Activated CD8-positive, alpha-beta T cell treated with anti-CD3 and anti-CD28 coated beads for 36 hours (primary cell): ENCODE measurements at places on chromosomes 16 and 17.

DNA sequence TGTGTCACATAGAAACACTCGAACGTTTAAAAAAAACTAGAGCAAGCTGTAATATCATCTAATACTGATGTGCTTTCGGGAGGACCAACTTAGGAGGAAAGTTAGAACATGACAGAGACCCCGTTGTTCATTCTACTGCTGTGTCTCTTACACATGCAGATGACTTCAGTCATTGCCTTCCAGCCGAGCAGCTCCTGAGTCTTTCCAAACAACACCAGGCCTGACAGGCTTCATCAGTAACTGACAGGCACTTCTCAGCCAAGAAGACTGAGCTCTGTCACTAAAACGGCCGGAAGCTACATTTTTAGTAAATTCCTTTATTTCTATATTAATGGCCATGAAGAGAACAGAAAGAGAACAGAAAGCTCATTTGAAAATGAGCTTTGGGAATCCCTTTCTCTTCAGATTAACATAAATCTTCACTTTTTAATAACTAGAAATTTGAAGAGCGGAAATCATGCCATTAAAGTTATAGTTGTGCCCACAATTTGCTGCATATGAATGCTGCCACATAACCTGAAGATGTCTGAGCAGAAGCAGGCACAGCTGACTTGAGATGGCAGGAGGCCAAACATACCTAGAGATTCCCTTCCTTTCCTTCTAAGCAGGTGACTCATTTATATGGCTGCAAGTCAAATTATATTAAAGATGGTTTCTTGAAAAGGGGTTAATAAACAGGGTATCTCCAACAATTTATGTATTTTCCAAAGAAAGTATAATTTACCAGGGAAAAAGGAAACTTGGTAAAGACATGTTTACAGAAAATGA is 148.9 kb downstream of the ITFG1 start:
- no peak for DNase-seq

GRCh38 chr17:56863974-56864373 is 30.0 kb downstream of the DGKE start:
- no peak for DNase-seq

GRCh38 chr17:80124351-80124981 is 22.5 kb downstream of the EIF4A3 start:
- DNase-seq, result no peak

- no peak for DNase-seq
These were observed 451.1 kb downstream of the HS3ST3B1 start for GRCh38 chr17:14752011-14752410.

DNA sequence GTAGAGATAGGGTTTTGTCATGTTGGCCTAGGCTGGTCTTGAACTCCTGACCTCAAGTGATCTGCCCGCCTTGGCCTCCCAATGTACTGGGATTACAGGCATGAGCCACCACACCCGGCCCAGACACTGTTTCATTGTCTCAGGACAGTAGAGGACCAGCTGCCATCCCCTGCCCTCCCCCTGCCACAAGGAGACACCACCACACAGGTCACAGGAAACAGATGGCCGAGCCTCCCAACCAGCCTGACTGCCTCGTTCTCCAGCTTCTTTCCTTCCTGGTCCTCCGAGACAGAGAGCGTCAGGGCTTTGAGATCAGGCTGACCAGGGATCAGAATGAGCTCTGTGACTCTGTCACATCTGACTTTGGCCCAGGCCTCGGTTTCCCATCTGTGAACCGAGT is 20.8 kb upstream of the RNPS1 start:
- DNase-seq, result no peak

DNA sequence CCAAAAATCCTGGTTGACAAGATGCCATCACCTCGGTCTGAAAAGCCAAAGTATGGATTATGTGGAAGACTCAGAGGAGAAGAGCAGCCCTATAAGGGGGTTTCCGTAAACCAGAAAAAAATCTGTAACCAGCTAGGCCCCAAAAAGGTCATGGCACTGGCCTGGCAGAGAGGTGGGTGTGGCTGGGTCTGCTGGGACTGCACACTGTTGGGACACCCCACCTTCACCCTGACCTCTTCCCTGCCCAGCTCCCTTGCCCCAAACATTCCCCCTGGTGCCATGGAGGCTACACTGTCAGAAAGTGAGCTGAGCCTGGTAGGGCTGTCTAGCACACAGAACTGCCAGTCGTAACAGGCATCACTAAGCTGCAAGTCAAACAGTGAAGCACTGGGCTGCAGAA is 6.5 kb downstream of the SLC47A2 start:
- no peak for DNase-seq

DNA sequence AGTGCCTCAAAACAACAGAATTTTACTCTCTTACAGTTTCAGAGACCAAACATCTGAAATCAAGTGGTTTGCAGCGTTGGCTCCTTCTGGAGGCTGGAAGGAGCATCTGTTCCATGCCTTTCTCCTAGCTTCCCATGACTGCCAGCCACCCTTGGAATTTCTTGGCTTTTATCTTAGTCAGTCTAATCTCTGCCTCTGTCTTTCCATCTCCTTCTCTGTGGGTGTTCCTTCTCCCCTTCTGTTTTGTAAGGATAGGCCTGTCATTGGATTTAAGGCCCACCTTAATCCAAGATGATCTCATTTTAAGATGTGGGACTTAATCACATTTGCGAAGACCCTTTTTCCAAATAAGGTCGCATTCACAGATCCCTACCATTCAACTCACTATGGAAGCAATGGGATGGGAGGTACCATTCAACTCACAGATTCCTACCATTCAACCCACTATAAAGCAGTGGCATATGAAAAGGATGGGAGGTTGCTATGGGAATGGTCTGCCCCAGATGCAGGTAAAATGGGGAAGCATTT is 321.8 kb downstream of the WWOX start:
- DNase-seq, result no peak

DNA sequence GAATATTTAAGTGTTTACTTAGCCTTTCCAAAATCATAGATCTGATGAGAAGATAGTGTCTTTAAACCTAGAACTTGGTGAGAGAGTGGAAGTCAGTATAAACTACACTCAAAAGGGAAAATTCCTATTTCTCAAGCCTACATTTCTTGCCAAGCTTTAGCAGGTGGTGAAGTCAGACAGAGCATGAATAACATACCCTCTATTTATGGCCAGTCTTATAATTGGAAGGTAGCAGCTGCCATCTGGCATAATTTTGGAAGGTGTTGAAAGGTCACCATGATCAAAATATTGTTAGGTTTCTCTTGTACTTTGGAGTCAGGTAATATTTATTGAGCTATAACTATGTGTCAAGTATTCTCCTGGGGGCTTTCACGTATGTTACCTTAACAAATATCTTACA is 729.3 kb upstream of the KIF2B start:
- DNase-seq, result no peak

- no peak for DNase-seq
These were observed 69.3 kb downstream of the MYO1D start for GRCh38 chr17:32807577-32807976.

DNA sequence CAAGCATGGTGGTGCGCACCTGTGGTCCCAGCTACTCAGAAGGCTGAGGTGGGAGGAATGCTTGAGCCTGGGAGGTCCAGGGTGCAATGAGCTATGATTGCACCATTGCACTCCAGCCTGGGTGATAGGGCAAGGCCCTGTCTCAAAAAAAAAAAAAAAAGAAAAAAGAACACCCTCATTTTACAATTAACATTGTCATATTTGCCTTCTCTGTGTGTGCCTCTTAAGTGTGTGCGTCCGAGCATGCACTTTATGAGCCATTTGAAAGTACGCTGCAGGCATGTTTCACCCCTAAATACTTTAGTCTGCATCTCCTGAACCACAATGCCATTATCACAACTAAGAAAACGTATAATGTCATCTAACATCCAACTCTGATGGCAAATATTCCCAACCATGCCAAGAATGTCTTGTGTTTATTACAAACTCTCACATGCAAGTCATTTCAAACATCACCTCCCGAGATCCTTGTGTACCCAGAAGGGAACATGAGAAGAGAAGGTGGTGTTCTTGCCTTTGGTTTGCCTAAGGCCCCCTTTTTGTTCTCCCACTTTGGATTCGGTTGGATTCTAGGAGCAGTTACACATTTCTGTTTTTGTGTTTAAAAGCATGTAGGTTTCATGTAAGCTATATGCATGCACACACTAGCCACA is 38.0 kb downstream of the CDH1 start:
- DNase-seq, result no peak

GRCh38 chr17:55242476-55242875 is 22.3 kb upstream of the HLF start:
- no peak for DNase-seq

- DNase-seq, result no peak
These were observed 48.7 kb downstream of the GSG1L start for GRCh38 chr16:28014851-28015250.

- DNase-seq, result no peak
These were observed 36.8 kb upstream of the DYNLL2 start for GRCh38 chr17:58046239-58047094.

GRCh38 chr17:80099291-80100034 is 1.9 kb upstream of the GAA start:
- no peak for DNase-seq

DNA sequence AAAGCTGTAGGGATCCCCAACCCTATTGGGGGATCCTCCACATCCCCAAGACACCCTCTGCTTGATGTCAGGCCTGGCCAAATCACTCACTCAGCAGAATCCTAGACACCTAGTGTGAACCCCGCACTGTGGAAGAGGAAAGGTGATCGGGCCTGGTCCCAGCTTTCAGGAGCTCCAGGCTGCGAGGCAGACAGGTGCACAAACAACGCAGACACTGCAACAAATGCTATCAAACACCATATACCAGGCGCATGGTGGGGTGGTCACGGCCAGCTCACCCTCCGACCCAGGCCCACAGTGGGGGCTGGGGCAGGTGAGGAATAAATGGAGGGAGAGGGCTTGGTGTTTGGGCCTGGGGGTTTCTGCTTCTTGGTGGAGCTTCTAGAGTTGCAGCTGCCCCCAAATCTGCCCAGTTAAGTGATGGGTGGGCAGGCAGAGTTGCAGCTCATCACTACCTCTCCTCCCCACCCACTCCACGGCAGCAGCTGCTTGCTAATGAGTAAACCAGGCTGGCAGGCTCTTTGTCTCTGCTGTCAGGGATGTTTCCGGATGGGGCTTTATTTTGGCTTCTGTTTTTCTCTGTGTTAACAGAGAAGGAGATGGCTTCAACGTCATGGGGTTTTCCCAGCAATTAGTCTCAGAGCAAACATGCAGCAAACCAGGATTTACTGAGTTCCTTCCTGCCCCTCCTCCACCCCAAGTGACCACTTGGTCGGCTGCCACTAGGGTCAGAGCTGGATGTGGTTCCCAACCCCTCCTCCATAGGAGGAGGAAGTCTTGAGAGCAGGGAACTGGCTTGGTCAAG is 46.6 kb downstream of the PECAM1 start:
- DNase-seq, result peak; percentile 41

GRCh38 chr16:35102780-35103403 is 1643.5 kb downstream of the TP53TG3F start:
- DNase-seq, result peak; percentile 16

DNA sequence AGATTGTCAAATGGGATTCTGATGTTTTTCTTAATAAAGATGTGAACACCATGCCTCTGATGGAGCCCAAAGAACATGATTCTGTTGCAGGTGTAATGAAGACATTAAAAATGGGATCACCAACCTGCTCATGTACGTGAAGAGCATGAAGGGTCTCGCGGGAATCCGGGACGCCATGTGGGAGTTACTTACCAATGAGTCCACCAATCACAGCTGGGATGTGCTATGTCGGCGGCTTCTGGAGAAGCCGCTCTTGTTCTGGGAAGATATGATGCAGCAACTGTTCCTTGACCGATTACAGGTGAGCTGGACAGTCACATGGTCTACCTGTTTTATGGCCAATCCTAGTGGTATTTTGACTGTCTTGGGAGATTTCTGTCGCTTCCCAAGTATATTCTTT is 7.6 kb downstream of the COG1 start:
- DNase-seq, result no peak

DNA sequence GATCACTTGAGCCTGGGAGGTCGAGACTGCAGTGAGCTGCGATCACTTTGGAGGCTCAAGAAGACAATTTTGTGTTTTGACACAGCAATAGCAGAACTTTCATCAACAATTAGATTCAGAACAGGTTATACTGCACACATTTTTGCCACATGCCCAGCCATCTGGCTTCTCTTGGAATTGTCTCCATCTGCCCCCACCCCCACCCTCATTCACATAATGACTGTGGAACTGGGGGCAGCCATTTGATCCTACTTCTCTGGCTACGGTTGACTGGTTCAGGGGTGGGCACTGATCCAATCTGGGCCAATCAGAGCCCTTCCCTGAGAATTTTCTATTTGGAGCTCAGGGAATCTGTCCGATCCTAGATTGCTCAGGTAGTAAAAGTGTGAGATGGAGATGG is 14.0 kb downstream of the TMEM92 start:
- DNase-seq, result no peak

GRCh38 chr16:57348327-57348726 is 10.3 kb upstream of the CCL22 start:
- DNase-seq, result no peak

DNA sequence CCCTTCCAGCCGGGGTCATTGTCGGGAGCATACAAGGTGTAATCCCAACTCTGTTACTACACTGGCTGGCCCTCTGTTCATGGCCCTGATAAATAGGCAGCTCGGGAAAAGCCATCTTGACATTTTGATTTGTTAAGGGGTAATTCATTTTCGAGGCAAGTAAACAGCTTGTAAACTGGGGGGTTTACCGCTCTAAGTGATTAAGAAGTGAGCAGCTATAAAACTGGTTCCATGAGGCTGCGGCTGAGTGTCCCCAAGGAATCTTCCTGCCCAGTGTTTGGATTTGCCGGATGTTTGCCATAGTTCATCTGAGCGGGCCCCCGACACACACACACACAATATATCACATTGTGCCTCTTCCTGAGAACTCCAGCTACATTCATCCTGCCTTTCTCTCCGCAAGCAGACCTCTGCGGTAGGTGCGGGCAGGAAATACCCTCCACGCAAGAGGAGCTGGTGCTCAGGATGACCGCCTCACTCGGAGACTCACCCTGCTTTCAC is 92.2 kb downstream of the SOCS1 start:
- DNase-seq, result no peak

- DNase-seq, result no peak
These were observed 142.7 kb upstream of the GNAO1 start for GRCh38 chr16:56048425-56049105.

DNA sequence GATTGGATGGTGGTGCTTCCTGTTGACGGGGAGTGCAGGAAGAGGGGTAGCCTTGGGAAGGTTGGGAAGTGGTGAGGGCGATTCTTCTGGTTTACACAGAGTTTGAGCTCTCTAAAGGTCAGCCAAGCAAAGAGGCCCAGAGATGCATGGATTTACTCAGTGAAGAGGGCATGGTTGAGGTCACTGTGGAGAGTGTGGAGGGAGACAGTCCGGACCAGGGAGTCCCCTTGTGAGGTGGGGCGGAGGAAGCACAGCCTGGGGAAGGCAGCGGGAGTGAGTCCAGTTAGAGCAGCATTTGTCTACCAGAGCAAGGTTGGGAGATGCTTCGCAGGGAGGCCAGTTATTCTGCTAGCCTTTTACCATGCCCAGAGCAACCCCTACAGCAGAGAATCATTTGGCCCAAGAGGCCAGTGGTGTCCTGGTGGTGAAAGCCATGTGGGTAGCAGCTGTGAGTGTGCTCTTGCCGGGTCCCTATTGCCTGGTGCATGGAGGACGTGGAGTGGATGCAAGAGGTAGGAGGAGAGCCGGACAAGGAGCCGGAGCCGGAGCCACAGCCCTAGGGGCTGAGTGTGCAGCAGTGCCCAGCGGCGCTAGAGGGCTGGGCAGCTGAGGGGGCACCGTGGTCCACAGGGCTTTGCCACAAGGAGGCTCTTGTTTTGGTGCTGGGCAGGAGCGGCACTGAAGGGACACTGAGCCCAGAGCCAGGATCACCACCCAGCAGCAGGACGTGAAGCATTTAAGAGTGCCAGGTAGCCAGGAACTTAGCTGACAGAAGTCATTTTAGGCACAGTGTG is 27.7 kb downstream of the PRMT7 start:
- DNase-seq, result no peak

GRCh38 chr17:7241783-7242716 is at the start of gene GABARAP:
GABARAP (minus strand) TSS chr17:7242449; CDS start chr17:7242330, 119 bp downstream.
- DNase-seq, result peak; percentile 94
